SHP77 (cell line): ENCODE measurements at places on chromosomes 16 and 17.

- DNase-seq: no peak
These were observed 17.0 kb upstream of the CDH15 start for GRCh38 chr16:89154390-89155183.

- no peak for DNase-seq
These were observed 135.6 kb upstream of the N4BP1 start for GRCh38 chr16:48745541-48745940.

- no peak for DNase-seq
These were observed 72.3 kb upstream of the MMP2 start for GRCh38 chr16:55406651-55407050.

DNA sequence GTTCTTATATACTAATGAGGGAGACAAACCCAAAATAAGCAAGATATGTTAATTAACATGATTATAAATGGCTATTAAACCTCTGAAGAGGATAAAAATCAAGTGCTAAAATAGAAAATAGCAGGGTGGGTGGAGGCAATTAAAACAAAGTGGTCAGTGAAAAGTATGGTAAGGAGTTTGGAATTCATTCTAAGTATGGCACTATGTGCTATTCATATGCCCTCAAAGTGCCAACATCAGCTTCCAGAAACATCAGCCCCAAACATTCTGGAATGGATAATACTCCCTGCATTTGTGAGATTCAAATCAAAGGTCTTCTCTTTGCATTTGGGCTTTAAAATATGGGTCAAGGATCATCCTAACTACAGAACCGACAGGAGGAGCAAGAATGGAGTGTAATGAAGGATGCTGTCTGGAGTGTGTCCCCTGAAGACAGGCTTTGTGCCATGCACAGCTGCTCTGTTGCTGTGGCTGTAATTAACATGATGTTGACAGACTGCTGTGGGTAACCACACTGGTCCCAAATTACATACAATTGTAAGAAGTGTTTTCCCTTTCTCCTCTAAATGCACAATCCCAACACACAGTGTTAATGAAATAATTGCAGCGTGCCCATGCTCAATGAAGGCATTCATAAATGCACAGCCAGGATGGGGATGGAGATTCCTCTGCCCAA is 93.1 kb downstream of the VAT1L start:
- DNase-seq: no peak

- no peak for DNase-seq
These were observed 3.7 kb downstream of the LDHD start for GRCh38 chr16:75112734-75113491.

DNA sequence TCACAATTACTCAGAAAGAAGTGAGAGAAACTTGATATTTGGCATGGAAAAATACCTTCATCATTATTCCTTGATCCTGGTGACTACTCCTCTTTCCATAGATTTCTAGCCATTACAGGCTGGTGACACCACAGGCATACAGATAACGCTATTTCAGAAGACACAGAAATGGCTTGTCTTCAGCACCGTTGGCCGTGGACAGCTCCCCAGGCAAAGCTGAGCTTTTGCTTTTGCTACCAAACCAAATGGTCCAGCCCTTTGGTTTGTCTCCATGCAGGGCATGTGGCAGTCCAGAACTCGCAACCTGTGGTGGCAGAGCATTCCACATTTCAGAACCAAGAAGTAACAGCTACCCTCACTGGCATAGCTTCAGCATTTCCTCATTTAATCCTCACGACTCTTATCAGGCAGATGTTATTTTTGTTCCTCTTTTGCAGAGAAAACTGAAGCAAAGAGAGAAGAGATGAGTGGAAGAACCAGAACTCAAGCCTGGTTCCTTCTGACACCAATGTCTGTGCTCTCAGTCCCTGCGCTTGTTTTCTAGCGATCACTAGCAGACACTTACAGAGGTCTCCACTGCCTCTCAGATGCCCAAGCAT is 55.5 kb downstream of the HS3ST4 start:
- no peak for DNase-seq

DNA sequence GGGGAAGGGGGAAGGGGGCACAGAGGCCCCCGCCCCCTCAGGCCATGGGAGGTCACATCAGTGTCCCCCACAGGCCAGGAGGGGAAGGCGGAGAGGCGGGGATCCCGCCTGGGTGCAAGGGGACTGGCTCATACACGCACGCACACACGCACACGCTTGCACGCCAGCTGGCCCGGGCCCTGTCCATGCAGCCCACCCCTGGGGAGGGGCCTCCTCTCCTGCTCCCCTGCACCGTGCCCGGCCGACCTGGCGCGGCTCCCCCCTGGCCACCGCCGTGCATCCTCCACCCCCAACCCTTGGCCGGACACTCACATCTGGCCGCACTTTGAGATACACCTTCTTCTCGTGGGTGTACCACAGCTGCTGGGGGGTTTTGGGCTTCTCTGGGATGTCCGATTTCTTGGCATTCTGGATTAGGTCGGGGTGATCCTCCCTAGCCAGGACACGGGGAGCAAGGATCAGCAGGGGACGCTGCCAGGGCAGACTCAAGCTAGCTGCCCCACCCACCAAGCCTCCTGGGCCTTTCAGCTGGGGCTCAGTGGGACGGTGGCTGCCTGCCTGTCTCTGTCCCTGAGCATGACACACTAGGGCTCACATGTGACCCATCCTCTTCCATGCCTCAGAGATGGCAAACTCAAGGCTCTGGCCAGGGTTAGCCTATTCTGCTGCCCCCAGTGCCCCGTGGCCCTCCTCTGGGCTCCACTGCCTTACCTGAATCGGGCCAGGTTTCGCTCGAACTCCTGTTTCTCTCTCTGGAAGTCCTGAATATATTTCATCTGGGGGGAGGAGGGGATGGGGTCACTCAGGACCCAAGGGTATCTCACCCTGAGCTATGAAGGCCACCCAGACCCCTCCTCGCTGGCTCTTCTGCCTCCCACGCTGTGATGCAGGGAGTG is 6.7 kb downstream of the UBTF start:
- DNase-seq: no peak

DNA sequence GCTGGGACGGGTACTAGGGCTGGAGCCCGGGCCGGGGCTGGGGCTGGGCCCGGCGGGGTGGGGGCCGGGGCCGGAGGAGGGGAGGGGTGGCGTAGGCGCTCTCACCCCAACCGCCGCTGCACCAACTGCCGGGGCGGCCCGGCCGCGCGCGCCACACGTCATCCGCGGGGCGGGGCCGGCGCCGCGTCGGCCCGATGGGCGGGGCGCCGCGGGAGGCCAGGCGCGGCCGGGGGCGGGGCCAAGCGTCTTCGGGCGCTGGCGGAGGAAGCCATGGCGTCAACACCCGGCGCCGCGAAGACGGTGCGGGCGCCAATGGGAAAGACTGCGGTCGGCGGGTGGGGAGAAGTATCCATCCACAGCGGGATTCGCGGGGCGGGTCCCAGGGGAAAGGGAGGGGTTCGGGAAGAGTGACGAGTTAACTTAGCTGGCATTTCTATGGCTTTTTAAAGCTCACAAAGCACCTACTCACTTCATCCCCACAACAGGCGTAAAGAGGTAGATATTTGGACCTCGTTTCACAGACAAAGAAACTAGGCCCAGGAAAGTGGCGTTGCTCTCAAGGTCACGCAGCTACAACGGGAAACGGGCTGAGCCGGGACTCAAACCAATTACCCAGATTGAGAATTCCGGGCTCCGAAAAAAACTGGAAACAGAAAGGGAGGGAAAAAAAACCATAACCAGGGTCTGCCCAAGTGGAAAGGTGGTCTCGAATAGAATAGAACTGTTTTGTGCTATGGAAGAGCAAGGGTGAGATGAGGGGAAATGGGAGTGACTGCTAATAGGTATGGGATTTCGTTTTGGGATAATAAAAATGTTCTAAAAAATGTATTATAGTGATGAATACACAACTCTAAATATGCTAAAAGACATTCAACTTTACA is at the start of gene SPAG9:
SPAG9 (minus strand) TSS at position 130 of the 881 bp plus-strand sequence. CDS start 212 bp downstream, outside the sequence.
- DNase-seq: peak; percentile 92

GRCh38 chr17:2510559-2510958 is 1.1 kb downstream of the METTL16 start:
- no peak for DNase-seq

- no peak for DNase-seq
These were observed 29.8 kb upstream of the DNAH17 start for GRCh38 chr17:78607038-78607437.
